ENCODE measurements at places on chromosomes 16 and 17. TPM values are rescaled to one million over a fixed set of nuclear protein-coding genes. Genes with fewer than 3 reads are reported as not detected.

Gene CACNG5
- total RNA-seq: not detected

Gene KRT40
- total RNA-seq: not detected

Gene LPO
- total RNA-seq: not detected

Gene DPEP2
- total RNA-seq: 2.4 TPM

Gene CRYBA1
- not detected for total RNA-seq

Gene COPZ2
- total RNA-seq: 13.3 TPM
